ENCODE measurements at places on chromosomes 16 and 17.

- DNase-seq = no peak
These were observed 7.5 kb downstream of the GINS2 start for GRCh38 chr16:85681255-85681654.

GRCh38 chr17:36095992-36096391 lies 6.0 kb upstream of the CCL3 start:
- DNase-seq = no peak

DNA sequence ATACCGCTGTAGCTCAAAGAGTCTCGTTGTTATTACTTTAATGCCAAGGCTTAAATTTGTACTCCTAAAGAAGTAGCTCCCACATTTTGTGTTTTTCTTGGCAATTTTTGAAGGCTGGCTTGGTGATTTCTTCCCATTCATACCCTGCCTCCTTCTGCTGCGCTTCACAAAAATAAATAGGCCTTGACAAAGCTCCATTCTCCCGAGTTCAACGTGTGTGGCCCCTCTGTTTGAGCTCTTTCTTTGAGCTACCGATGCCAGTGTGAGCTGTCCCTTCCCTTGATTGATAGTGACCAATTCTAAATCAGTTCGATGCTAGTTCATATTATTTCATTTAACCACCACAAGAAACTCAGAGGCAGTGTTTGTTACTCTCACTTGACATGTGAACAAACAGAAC lies 96.8 kb downstream of the MAP2K6 start:
- DNase-seq = no peak

- no peak for DNase-seq
These were observed 20.3 kb downstream of the TRARG1 start for GRCh38 chr17:1299552-1300370.

DNA sequence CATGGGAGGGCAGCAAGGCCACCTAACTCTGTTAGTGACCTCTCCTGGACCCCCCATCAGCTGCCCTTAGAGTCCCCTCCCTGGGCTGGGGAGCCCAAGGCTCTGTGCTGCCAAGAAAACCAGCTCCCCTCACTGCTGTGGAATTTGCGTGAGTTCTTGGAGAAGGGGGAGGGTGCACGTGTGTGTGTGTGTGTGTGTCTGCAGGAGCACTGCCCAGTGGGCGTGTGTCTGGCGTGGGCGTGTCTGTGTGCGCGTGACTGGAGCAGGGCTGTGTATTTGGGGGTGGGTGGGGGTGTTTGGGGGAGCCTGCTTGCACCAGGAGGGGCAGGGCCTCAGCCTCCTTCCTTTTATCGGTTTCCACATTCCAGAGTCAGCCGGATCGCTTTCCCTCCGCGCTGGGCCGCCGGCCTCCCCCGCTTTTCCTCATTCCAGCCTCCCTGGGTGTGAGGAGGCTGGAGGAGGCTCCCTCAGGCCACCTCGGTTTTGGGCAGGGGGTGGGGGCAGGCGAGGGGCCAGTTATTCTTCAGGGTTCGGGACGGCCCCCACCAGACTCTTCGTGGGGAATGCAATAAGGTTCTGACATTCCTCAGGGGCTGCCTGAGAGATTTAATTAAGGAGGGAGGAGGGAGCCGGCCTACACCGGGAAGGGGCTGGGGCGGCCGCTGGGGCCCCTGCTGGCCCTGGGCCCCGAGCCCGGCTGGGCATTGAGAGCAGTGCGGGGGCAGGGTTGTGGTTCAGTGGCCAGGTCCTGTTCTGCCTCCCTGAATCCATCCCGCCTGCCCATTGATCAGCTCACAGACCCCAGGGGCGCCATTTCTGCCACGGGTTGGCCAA lies 2.5 kb downstream of the VASN start:
- DNase-seq = peak; percentile 77

GRCh38 chr17:20189302-20189701 lies 180.1 kb downstream of the SPECC1 start:
- peak; percentile 62 for DNase-seq

- peak; percentile 78 for DNase-seq
These were observed 97.7 kb downstream of the CBLN1 start for GRCh38 chr16:49183911-49184310.

GRCh38 chr17:54307351-54307750 lies 484.6 kb downstream of the KIF2B start:
- no peak for DNase-seq

- no peak for DNase-seq
These were observed 23.3 kb upstream of the SLC5A10 start for GRCh38 chr17:18928628-18929125.

GRCh38 chr16:50584033-50584722 lies 36.0 kb downstream of the NKD1 start:
- no peak for DNase-seq

GRCh38 chr17:29733166-29733565 lies 110.5 kb upstream of the CORO6 start:
- no peak for DNase-seq

DNA sequence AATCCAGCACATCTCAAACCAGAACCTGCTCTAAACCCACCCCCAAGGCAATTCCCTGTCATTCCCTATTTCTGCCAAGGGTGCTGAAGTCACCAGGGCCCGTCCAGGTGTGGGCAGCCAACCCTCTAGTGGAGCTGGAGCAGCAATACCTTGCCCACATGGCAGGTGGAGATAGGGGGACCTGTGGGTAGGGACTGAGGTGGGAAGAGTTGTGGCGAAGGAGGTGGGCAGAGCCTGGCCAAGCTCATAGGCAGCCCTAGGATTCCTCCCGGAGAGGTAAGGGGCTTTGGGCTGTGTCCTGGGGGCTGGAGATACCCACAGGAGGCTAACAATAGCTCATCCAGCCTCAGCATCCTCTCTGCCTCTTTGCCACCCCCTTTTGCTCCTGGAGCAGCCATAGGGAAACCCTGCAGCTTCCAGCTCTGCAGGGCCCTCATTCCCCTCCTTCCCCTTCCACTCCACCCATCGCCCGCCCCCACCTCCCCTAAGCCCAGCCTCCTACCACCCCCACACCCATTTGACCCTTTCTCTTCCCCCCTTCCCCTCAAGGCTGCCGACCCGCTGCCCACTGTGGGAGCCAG lies 30.4 kb upstream of the CRHR1 start:
- no peak for DNase-seq

DNA sequence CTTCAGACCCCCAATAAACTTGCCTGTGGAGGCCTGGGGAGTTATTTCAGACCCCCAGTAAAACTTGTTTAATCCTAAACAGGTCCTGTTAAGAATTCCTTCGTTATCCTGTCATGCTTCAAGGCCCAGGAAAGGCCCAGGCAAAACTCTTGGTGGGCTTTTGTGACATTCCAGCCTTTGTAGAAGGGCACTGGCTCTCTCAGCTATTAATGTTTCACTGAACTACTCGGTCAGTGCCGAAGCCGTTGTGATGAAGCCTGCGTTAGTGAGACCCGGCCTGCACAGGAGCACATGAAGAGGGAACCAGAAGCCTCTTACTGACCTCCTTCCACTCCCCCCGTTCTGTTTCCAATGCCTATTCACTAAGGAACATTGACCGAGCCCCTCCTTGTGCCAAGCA lies 47.4 kb upstream of the PLCG2 start:
- no peak for DNase-seq

DNA sequence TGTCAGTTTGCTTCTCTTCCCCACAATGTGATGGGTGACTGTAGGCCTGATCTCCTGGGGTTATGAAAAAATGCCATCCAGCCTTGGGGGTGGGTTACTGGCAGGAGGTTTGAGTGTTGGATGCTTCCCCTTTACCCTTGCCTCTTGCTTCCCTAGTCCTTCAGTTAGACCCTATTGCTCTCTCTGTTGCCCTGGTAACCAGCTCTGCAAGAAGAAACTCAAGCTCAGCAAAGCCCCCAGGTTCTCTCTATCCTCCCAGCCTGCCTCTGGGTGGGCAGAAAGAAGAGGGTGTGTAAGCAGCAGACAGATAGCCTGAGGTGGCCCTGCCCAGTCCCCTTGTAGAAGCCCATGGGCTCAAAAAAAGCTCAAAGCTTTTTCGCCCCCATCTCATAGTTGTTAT lies 2.8 kb upstream of the RAPGEFL1 start:
- no peak for DNase-seq

DNA sequence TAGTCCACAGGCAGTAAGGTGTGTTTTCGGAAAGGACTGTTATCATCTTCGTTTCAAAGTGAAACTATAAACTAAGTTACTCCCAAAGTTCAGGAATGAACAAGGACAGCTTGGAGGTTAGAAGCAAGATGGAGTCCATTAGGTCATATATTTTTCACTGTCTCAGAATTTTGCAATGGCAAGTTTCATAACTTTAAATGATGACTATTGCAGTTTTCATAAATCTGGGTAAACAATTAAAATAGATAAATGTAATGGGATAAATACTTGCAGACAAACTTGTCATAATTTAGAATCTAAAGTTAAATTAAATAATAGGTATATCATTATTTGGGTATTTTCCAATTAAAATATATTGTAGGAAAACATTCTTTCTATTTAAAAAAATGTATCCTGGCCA lies 14.7 kb upstream of the TRIM25 start:
- no peak for DNase-seq

DNA sequence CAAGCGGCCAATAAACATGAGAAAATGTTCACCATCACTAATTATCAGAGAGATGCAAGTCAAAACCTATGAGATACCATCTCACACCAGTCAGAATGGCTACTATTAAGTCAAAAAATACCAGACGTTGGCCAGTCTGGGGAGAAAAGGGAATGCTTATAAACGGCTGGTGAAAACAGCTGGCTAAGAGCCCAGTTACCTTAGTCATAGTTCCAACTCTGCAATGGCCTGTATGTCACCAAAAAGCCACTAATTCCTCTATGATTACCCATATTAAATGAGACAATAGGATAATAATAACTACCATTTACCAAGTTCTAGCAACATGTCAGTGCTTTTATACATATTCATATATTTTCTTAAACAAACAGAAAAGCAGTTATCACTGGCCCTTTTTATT lies 42.9 kb upstream of the CDRT4 start:
- no peak for DNase-seq

GRCh38 chr17:71472809-71473789 lies 647.7 kb upstream of the SOX9 start:
- DNase-seq = peak; percentile 71

DNA sequence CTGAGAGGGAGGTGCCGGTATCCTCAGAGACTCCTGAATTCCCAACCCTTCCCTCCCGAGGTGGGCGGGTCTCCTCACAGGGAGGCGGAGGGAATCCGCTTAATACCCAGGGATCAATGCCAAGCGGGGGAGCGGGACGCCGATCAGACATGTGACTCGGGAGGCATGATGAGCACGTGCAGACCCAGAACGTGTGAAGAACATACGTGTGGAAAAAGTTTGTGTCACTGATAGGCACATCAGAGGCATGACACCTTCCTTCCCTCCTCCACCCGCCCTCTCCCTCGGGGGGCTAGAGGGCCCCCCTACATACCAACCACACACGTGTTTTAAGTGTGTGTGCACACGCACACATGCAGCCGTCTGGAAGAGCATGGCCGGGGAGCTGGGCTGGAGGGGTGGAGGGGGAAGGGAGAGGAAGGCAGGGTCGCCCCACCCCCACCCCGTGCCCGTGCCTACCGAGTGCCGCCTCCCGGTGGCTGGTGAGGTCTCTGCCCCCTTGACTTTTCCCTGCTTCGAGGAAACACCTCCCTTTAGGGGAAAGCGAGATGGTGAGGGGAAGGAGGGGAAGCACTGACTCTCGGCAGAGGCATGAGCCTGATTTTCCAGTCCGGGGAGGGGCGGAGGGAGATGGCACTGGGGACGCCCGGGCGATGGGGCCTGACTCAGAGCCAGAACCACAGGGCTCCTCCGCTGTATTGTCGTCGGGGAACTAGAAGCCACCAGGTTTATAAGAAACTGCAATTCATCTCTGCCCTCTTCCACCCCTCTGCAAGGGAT lies 12.1 kb upstream of the TBX21 start:
- peak; percentile 36 for DNase-seq

GRCh38 chr17:74340470-74341023 lies 14.5 kb downstream of the KIF19 start:
- peak; percentile 52 for DNase-seq

DNA sequence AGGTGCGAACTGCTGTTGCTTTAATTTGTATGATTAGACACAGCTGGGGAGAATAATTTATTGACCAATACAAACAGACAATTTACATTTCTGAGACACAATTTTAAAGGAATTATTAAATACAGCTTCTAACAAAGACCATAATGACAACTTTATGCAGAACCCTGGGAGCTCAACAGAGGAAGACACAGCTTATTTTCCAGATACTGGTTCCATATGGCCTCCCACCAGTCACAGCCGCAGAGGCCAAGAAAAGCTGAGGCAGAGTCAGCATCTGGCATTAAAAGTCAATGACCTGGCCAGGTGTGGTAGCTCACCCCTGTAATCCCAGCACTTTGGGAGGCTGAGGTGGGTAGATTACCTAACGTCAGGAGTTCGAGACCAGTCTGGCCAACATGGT lies 66.1 kb upstream of the BCAR1 start:
- no peak for DNase-seq

DNA sequence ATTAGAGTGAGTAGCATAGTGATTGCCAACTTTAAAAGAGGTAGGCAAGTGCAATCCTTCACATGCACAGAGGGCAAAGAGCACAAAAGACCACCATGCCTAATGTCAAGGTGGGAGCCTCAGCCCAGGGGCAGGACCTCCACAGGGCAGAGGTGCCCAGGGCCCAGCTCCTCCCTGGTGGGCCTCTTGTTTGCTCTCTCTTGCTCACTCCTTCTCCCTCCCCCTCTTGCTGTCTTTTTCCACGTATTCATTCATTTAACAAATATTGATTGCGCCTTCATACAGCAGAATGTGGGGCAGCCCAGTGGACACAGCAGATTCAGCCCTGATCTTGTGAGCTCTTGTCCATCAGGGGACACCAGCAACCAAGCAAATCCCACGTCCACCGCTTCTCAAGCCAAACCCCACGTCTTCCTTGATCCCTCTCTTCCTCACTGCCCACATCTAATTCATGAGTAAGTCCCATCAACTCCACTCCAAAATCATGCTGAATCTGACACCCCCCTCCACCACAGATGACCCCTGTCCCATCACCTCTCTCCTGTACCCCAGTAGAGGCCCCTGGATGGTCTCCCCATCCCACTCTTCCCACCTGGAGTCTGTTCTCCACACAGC lies 44.1 kb upstream of the RPL38 start:
- no peak for DNase-seq

- DNase-seq = peak; percentile 52
These were observed 85.9 kb upstream of the PLCG2 start for GRCh38 chr16:81693041-81693743.

DNA sequence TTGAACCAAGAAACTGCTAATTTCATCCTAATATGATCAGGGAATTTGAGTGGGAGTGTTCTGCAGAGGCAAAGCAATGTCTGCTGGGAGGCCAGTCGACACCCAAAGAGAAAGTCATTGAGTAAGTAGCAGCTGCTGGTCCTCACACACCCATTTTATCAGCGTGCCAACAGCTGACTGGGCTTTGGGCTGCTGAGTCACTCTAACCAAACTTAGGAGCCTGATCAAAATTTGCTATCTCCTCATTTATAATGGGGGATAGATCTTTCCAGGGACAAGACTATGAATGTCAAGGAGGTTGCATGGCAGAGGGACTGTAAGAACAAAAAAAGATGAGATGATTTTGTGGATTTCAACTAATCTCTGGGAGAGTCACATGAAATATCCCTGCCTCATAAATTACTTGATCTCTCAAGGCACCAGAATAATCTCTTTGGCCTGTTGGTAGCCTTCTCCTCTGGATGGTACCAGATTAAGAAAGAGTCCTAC lies 32.9 kb downstream of the CPSF4L start:
- peak; percentile 43 for DNase-seq

- DNase-seq = no peak
These were observed 178.9 kb downstream of the COPRS start for GRCh38 chr17:31680126-31680525.
